Foreskin keratinocyte (primary cell): ENCODE measurements at places on chromosomes 7 and 10. TPM values are rescaled to one million over a fixed set of nuclear protein-coding genes. Genes with fewer than 3 reads are reported as not detected.
A peak's percentile ranks its signal among the peaks of the same experiment; 100 is the strongest.

DNA sequence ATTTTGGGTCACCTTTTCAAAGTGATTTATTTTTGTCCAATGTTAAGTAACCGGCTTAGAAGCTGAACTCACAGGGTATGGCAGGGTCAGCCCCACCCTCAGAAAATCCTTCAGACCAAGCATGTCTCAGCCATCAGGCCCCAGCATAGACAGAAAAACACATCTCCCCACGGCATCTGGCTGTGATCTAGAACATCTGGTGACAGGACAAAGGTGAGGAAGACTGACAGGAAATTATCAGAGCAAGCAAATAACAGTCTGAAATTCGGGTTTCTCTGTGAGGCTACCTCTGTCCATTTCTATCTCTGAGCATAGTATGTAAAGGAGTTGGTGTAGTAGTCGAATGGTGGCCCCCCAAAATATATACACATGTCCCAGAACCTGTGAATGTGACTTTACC lies 177.0 kb upstream of the C1GALT1 start:
- no peak for DNase-seq

GRCh38 chr10:35462491-35462934 lies 126.2 kb downstream of the CCNY start:
- no peak for DNase-seq

- DNase-seq = no peak
Observed at GRCh38 chr7:157719008-157719682, 382.3 kb downstream of the DNAJB6 start.

DNA sequence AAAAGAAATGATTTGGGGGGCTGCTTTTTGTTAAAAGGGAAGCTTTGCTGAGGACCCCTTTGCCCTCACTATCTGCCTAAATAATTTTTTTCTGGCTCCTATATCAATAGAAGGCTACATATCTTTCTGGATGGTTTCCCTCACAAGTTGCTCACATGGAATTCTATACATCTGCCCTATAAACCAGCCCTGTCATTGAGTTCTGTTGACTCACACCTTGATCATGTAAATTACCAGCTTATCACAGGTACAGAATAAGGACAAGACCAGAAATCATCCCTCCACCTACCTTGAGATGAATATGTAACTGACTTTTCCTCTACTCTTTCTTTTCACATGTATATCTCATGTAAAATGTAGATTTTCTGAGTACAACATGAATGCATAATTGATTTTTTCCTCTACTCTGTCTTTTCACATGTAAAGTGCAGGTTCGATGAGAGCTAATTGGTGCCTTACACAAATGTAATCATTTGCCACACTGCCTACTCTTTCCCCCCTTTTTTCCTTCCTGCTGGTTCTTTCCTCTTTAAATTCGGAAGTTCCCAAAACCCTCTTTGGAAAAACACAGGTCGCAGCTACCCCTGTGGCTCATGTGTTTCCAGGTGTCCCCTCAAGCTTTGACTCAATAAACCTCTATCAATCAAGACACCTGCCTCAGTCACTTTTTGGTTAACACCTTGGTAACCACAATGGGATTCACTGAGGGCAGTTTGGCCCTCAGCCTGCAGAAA lies 12.5 kb downstream of the CYP3A43 start:
- no peak for DNase-seq

GRCh38 chr10:33781606-33782395 lies 447.3 kb upstream of the NRP1 start:
- DNase-seq = peak; percentile 10

The CPA2 gene
- total RNA-seq = 0.17 and 0.32 TPM in 2 replicates

DNA sequence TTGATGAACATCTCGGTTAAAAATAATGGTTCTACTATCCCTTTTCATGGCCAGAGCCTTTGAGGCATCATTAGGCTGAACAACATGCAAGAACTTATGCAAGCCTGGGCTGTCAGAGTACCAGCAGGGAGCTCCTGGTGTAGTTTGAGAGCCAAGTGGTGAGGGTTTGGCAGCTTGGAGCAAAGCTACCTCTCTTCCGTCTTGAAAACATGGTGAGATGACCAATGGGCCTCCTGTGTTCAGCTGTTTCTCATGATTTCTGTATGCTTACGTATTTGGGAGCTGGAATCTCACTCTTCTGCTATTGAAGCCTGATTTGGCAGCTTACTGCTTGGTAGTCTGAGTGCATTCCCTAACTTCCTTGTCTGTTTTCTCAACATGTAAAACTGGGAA lies 150.4 kb downstream of the CXCL12 start:
- DNase-seq = no peak

- no peak for DNase-seq
Observed at GRCh38 chr10:31668326-31668725, 260.3 kb downstream of the ARHGAP12 start.

DNA sequence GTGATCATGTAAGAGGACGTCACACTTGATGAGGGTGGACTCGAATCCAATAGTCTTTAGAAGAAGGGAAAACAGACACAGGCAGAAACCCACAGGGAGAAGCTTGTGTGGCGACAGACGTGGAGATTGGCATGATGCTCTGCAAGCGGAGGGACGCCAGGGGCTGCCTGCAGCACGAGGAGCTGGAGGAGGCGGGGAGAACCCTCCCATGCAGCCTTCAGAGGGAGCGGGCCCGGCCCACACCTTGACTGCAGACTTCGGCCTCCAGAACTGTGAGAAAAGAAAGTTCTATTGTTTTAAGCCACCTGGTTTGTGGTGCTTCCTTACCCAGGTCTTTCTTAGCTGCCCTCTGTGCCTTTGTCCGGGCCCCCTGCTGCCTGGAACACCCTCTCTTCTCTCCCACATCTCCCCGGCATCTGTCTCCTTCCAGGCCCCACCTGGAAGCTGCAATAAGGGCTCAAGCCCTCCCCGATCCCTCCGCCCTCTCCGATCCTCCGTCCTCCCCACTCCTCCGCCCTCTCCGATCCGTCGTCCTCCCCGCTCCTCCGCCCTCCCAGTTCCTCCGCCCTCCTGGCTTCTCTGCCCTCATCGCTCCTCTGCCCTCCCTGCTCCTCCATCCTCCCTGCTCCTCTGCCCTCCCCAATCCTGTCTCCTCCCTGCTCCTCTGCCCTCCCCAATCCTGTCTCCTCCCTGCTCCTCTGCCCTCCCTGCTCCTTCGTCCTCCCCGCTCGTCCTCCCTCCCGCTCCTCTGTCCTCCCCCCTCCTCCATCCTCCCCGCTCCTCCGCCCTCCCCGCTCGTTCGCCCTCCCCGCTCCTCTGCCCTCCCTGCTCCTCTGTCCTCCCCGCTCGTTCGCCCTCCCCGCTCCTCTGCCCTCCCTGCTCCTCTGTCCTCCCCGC lies 17.4 kb upstream of the PRKAG2 start:
- DNase-seq = no peak

The PARD3 gene
- 65.4 and 69.5 TPM in 2 replicates for total RNA-seq

DNA sequence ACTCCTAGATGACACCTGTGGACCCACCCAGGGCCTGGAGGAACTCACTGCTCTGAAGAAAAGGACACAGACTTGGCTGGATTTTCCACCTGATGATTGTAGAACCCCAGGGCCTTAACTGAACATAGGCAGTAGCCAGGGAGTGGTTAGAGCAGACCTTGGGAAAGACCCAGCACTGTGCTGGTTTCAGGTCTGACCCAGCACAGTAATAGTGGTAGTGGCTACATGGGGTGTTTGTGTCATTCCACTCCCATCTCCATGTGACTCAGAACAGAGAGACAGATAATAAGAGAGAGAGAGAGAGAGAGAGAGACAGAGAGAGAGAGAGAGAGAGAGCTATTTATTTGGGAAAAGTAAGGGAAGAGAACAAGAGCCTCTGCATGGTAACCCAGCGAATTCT lies 239.1 kb upstream of the MEOX2 start:
- peak; percentile 30 for DNase-seq

The SEM1 gene
- 157 and 207 TPM in 2 replicates for total RNA-seq

- DNase-seq = no peak
Observed at GRCh38 chr10:34824870-34825269, 9.8 kb upstream of the PARD3 start.

DNA sequence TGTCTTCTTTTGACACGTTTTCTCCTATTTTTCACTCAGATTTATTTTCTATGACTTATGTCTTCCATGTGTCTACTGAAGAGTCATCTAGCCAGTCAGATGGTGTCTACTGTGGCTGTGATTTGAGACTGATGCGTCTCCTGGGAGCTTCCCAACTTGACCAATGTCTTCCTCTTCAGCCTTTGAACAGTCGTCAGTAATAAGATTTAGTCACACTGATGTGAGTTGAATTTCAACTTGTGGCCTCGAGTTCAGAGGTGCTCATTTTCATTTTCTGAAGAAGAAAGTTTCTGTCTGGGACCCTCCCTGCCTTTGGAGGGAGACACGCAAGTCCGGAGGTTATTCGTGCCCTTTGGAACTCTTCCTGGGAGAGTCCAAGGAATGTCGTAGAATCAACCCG lies 221.9 kb upstream of the INHBA start:
- no peak for DNase-seq

The KCNMA1 gene
- 2.8 and 3.9 TPM in 2 replicates for total RNA-seq

DNA sequence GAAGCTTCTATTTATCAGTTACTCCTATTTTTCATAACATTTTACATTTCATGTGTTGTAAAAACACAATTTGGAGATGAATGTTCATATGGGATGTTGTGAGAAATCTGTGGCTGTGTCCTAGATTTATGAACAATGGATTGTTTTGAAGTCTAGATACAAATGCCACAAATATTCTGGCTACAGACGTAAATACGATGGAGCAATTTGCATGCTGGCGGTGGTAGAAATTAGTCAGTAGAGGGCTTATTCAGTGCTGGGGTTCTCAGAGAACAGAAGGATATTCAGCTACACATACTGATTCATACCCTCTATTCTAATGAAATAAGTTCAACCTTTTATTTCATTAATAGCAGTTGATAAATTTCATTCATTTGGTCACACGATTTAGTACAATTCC lies 48.8 kb downstream of the PLPP4 start:
- DNase-seq = peak; percentile 67

DNA sequence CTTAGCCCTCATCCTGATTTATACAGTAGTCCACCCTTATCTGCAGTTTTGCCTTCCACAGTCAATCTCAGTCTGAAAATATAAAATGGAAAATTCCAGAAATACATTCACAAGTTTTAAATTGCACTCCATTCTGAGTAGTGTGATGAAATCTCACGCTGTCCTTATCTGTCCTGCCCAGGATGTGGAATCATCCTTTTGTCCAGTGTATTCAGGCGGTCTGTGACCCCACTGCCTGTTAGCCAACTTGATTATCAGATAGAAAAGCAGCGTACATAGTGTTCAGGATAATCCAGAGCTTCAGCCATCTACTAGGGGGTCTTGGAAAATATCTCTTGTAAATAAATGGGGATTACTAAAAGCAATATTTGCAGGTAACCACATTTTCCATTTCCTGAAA lies 146.3 kb downstream of the MALRD1 start:
- DNase-seq = no peak

- no peak for DNase-seq
Observed at GRCh38 chr7:55557666-55558188, 14.6 kb downstream of the VOPP1 start.

The PCDH15 gene
- total RNA-seq = not detected in 2 replicates

The METTL27 gene
- 11.8 and 18.0 TPM in 2 replicates for total RNA-seq

GRCh38 chr7:82616059-82616728 lies 172.6 kb upstream of the CACNA2D1 start:
- no peak for DNase-seq

- DNase-seq = no peak
Observed at GRCh38 chr7:152751449-152752141, 8.0 kb upstream of the ACTR3B start.

- no peak for DNase-seq
Observed at GRCh38 chr7:3730276-3730675, 429.2 kb downstream of the SDK1 start.

DNA sequence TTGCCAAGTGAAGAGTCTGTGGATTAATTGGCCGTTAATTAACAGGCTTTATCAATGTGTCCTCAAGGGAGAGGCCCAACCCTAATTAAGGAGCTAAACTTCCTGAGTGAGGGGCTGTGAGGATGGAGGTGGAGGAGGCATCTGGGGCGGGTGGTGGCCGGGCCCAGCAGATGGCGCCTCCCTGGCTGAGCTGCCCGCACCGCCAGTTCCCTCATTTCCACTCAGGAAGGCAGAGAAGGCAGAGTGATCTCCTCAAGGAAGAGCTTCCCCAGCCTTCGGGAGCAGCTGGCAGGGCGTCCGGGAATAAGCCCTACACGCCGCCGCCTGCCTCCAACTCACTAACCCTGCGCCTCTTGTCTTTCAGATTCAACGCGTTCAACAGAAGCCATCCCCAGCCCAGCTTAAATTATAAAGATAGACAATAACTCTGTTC lies 112.2 kb downstream of the CYTH3 start:
- DNase-seq = peak; percentile 25

GRCh38 chr7:23768022-23768421 lies 58.0 kb downstream of the STK31 start:
- no peak for DNase-seq

The ASZ1 gene
- not detected in 2 replicates for total RNA-seq

DNA sequence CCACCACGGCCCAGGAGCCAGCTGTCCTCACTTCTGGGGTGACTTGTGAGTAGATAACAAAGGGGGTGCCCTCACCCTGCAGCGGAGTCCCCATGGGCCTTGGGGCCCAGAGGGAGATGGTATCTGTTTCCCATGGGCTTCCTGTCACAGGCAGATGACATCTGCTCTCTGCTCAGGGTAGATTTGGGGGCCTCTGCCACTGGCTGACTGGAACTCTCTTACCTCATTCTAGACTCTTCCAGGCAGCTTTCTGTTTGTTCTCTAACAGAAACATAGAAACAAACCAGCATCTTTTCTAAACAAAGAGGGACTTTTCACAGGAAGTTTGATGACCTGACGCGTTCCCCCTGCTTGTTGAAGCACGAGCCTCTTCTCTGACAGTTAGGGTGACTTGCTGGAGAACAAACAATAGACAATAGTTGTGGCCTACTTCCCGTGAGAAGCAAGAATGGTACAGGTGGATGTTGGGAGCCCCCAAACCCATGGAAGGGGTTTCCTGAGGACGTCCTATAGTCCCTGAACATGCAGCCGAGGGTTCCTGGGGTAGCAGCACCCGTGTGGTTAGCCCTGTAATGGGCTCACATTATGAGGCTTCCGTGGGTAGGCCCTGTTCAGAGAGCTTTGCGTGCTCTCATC lies 61.6 kb downstream of the GRK5 start:
- DNase-seq = no peak

The CYP2C19 gene
- total RNA-seq = not detected in 2 replicates

- DNase-seq = no peak
Observed at GRCh38 chr10:128543151-128543550, 416.9 kb upstream of the MKI67 start.

- DNase-seq = peak; percentile 3
Observed at GRCh38 chr7:68155676-68156075, 1159.0 kb downstream of the TYW1 start.

DNA sequence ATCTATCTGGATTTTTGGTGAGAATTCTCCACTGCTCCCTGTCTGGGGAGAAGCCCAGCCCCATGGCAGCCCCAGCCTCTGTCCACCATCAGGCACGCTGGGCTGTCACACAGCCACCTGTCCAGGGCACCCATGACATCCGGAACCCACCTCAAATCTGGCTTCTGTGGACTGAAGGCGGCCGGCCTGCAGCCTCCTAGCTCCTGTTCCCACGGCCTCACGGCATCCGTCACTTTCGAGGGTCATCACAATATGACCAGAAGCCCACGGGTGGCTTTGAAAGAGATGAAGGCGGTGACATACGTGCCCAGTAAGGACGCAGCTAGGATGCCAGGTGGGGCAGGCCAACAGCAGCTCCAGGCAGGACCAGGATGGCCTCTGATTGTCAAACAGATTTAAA lies 140.9 kb downstream of the PTPRN2 start:
- no peak for DNase-seq

GRCh38 chr10:48451969-48452878 lies 145.7 kb downstream of the MAPK8 start:
- no peak for DNase-seq

GRCh38 chr7:97971990-97972943 lies 17.7 kb downstream of the OCM2 start:
- peak; percentile 60 for DNase-seq

The VSIR gene
- total RNA-seq = 4.0 and 5.2 TPM in 2 replicates

GRCh38 chr7:80415522-80415921 lies 96.3 kb downstream of the GNAT3 start:
- DNase-seq = peak; percentile 83

The HOXA6 gene
- total RNA-seq = 2.6 and 3.4 TPM in 2 replicates
